IMR-90 (cell line): ENCODE measurements at places on chromosomes 6 and 20. TPM values are rescaled to one million over a fixed set of nuclear protein-coding genes. Genes with fewer than 3 reads are reported as not detected.

The NKAPL gene
- total RNA-seq: 0.54 and 0.83 TPM in 2 replicates

GRCh38 chr6:78533876-78534275 is 333.5 kb upstream of the IRAK1BP1 start:
- no peak for DNase-seq
- no peaks in the 10 kb centered on the region; the same call in 1 of the 2 replicates for H3K4me1 ChIP-seq
- no peaks in the 10 kb centered on the region for H3K36me3 ChIP-seq
- H3K27me3 ChIP-seq: no peaks in the 10 kb centered on the region
- H3K27ac ChIP-seq: no peak overlapping the region

DNA sequence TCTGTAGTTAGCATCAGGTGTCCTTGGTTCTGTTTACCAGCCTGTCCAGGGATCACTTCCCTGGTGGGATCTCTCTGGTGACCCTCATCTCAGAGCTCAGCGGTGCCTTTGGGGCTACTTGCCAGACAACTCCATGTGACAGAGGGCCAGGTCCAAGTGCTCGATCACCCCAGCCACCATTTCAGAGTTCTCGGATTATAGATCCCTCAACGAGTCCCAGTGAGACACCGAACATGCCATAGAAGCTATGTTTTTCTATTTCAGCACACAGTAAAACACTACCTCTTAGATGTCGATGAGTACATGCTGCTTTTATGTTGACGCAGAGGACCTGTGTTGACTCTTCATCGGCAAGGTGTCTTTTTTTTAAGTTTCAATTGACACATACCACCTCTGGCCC is 170.1 kb upstream of the AKAP12 start:
- H3K27me3 ChIP-seq: no peaks in the 10 kb centered on the region
- H3K36me3 ChIP-seq: peaks cover 17% of the 10 kb centered on the region
- peaks cover 24% of the 10 kb centered on the region for H3K4me1 ChIP-seq
- H3K27ac ChIP-seq: peak overlapping the region; percentile 49
- no peak for DNase-seq
- no peak overlapping the region for H3K4me3 ChIP-seq

- peaks cover 15% of the 10 kb centered on the region for H3K27me3 ChIP-seq
- H3K36me3 ChIP-seq: no peaks in the 10 kb centered on the region
- DNase-seq: no peak
- peaks cover 20% of the 10 kb centered on the region for H3K4me1 ChIP-seq
- no peak overlapping the region for H3K27ac ChIP-seq
Measured at GRCh38 chr6:43722920-43723545, 35.4 kb upstream of the MRPS18A start.
